Sigmoid colon (tissue), 7 donors: ENCODE measurements at places on chromosomes 3 and 15. TPM values are rescaled to one million over a fixed set of nuclear protein-coding genes. Genes with fewer than 3 reads are reported as not detected.
A peak's percentile ranks its signal among the peaks of the same experiment; 100 is the strongest.

DNA sequence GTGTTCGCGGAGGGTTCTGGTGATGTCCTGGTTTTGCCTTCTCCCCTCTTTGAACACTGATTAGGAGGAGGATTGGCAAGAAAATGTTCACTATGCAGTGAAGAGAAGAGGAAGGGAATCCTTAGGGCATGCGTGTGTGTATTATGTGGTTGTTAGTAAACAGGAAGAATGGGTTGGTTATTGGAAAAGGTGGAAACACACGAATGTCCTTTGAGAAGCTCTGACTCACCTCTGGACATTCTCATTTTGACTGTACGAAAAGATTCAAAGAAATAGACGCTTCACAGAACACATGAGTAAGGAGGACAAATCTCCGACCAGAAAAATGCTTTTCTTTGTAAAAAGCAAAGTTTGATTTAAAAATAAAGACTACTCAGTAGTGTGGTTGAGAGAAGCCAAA lies 188.8 kb upstream of the PRICKLE2 start:
- no peak for DNase-seq

DNA sequence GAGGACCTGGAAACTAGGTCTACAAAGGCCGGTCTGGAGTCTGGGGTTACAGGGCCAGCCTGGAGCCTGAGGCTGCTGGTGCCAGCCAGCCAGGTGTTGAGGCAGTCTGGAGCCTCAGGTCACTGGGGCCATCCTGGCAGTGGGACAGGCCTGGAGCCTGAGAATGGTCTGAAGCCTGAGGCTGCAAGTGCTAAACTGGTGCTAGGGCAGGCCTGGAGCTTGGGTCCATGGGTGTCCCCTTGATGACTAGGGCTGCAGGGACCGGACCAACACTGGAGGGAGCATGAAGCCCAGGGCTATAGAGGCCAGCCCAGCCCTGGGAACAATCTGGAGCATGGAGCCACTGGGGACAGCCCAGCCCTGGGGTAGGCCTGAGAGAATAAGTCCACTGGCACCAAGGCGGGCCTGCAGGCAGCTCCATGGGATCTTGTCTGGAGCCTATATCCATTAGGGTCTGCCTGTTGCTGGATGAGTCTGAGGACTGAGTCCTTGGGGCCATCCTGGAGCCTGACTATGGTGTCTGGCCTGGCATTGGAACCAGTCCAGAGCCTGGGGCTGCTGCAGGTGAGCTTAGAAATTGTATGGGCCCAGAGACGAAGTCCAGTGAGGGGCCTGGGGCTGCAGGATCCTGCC lies 101.9 kb downstream of the GLDN start:
- peak; percentile 63 for DNase-seq

DNA sequence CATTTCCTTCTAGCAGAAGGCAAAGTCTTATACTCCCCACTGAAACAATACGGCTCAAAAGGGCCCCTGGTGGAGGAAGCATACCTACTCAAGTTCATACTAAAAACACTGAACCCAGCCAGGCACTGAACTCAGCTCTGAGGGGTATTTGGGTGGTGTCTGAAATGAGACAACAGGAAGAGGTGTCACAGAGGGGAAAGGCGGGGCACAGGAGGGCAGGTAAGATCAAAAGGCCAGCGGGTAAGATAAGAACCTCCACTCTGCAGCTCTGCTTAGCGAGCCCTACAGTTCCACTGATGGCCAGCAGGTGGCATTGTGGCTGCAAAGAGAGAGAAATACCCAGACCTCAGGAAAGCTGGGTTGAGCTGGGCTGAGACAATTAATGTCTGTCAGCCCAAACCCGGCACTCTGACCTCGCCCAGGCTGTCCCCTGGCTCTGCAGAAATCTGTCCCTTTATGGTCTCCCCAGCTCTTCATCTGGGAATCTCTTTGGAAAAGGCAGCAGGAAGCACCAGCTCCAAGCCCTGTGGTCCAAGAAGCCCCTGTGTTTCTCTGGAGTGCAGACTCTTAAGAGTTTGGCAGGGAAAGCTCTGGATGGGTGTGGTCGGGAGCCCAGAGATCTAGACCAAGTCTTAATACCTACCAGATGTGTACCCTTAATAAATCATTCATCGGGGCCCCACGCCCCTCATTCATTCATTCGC lies 8.4 kb downstream of the MFGE8 start:
- peak; percentile 83 for DNase-seq

- peak; percentile 53 for DNase-seq
These were observed 118.0 kb upstream of the MEF2A start for GRCh38 chr15:99447497-99448371.

- DNase-seq = no peak
These were observed 31.3 kb upstream of the PSTPIP1 start for GRCh38 chr15:76963596-76963995.

DNA sequence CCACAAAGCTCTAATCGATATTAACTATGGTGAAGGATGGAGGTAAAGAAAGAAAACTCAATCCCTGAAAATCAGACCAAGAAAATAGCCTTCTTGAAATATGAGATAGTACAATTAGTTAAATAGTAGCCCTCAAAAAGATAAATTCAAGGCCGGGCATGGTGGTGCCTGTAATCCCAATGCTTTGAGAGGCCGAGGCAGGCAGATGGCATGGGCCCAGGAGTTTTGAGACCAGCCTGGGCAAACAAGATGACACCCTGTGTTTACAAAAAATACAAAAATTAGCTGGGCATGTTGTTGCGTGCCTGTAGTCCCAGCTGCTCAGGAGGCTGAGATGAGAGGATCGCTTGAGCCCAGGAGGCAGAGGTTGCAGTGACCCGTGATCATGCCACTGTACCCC lies 31.6 kb upstream of the CEP152 start:
- DNase-seq = no peak

DNA sequence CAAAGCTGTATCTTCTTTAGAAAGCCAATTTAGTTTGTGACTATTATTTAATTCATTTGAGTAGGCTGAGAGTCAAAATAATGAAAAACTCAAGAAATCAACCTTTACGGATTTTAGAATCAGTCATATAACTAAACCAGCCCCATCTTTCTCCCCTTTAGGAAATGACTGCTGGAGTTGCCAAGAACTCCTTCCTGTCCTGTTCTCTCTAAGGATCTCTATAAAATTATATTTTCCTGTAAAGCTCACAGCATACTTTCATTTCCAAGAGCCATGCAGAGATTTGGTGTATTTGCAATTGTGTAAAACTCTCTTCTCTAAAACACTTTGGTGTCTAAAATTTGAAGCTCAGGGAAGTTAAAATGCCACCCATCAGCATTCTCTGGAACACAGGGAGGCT lies 323.4 kb upstream of the GBE1 start:
- DNase-seq = no peak

DNA sequence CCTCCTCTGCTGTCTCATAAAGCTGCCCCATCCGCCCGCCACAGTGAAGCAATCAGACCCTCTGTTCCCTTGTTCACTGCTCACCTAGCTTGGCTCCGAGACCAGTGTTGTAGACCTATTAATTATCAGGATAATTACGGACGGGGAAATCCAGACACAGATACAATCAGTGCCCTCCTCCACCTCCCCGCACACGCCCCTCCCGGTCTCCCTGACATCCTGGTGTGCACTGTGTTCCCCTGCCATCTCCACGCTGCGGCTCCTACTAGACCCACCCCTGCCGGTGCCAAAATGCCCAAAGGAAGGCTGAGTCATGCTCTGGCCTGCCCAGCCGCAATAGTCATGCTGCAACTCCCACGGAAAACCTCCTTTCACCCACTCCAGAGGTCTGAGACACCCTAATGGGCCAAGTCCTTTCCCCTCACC lies 277.3 kb upstream of the TLE3 start:
- peak; percentile 80 for DNase-seq

- no peak for DNase-seq
These were observed 51.9 kb downstream of the CCK start for GRCh38 chr3:42214064-42214463.

DNA sequence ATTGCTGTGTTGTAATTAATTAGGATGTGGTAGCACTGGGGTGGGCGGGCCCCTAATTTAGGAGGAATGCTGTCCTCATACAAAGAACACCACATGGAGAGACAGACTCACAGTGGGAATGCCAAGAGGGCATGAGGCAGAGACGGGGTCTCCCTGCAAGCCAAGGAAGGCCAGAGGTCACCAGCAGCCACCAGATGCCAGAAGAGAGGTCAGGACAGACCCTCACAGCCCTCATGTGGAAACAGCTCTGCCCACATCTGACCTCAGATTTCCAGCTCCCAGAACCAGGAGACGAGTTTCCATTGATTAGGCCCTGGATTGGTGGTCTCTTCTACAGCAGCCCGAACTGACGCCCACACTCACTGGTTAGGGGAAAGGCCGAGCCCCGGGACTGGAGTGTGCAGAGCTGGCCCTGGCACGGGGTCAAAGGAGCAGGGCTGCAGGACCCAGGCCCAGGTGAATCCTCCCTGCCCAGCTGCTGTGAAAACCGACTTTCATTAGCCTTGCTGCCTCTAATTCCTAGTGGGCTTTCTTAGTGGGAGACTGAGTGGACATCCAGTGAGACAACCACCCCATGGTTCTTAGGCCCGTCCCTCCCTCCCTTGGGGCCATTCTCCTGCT lies 43.0 kb upstream of the SLC41A3 start:
- DNase-seq = peak; percentile 50

GRCh38 chr3:61058836-61059235 lies 192.4 kb downstream of the FHIT start:
- DNase-seq = no peak

- DNase-seq = no peak
These were observed 222.2 kb upstream of the ATP11B start for GRCh38 chr3:182570946-182571594.

Gene TAGLN3
- total RNA-seq = 17.8 TPM

Gene STAC
- 33.7 TPM for total RNA-seq

Gene CNTN4
- total RNA-seq = 7.5 TPM

Gene ZNF385D
- total RNA-seq = 3.9 TPM

Gene ADAMTS9
- 61.6 TPM for total RNA-seq

Gene CALML4
- total RNA-seq = 3.9 TPM
